Left forelimb (tissue), 1 donor: ENCODE measurements at places on chromosomes 16 and 17.
A peak's percentile ranks its signal among the peaks of the same experiment; 100 is the strongest.

DNA sequence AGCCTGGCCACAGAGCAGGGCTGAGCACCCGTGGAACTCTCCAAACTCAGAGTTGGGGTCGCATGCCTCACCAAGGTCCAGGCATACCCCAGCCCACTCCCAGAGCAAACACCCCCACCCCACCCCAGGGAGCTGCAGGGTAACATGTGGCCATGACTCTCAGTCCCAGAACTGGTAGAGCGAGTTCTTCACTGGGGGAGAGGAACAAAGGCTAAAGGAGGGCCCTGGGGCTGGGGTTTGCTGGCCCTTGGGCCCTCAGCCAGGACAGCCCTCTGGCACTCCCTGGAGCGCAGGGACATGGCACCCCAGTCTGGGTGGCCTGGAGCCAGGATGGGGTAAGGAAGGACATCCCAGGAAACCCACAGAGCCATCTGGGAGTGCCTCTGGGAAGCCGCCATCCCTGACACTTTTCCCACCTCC is 4.2 kb downstream of the HID1 start:
- DNase-seq = no peak

- DNase-seq = peak; percentile 91
These were observed at the start of gene IGFBP4 for GRCh38 chr17:40443196-40443987. Gene IGFBP4 (plus strand): TSS chr17:40443450. CDS start chr17:40443736, 286 bp downstream.

- no peak for DNase-seq
These were observed 64.3 kb downstream of the CENPV start for GRCh38 chr17:16288860-16289571.

- DNase-seq = no peak
These were observed 74.8 kb downstream of the RAB11FIP4 start for GRCh38 chr17:31466096-31466760.

- no peak for DNase-seq
These were observed 16.9 kb downstream of the BLMH start for GRCh38 chr17:30274887-30275286.

GRCh38 chr17:79028496-79029326 is 4.7 kb downstream of the C1QTNF1 start:
- no peak for DNase-seq

DNA sequence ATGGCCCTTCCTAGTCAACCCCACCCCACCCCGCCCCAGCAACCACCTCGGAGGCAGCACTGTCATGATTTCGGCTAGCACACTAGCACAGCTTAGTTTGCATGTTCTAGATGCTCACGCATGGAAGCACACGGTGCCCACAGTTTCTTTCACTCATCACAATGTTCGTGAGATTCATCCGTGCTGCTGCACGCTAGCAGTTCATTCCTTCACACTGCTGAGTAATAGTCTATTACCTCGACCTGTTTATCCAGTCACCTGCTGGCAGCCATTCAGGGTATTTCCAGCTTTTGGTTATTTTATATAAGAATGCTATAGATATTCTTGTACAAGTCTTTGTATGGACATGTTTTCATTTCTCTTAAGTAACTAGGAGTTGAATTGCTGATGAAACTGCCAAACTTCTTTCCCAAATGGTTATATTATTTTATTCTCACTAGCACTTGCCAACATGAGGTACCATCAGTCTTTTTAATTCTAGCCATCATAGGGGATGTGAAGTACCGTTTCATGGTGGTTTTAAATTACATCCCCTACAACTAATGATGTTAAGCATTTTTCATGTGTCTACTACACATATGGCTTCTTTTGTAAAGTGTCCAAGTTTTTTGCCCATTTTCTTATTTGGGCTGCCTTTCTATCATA is 75.7 kb downstream of the CYTH1 start:
- DNase-seq = no peak

DNA sequence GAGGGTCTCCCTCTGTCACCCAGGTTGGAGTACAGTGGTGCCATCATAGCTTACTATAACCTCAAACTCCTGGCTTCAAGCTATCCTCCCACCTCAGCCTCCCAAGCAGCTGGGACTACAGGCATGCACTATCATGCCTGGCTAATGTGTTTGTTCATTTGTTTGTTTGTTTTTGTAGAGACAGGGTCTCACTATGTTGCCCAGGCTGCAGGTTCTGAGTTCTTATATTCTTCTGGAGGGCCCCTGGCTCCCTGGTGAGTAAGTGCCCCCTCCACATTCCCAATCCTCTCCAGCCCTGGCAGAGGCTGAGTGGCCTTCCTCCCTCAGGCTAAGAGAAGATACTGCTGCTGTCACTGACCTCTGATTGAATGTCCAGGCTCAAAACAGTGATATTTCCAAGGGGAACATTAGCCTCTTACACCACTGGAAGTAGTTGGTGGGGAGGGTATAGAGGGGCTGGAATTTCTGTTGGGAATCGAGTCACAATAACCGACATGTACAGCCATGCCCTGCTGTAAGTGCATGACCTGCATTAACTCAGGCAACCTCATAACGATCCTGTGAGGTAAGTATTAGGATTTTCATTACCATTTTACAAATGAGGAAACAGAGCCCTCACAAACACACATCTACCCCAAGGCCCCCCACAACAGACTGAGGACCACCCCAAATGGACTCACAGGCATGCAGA is 2.7 kb upstream of the ETV4 start:
- no peak for DNase-seq
